ENCODE measurements at places on chromosomes 3 and 15. TPM values are rescaled to one million over a fixed set of nuclear protein-coding genes. Genes with fewer than 3 reads are reported as not detected.

FAM174B gene
- 7.1 TPM for total RNA-seq

ANKRD63 gene
- total RNA-seq = 0.44 TPM

NPTN gene
- 225 TPM for total RNA-seq

SKIL gene
- total RNA-seq = 32.9 TPM

ADPGK gene
- 10.4 TPM for total RNA-seq

PPP1R14D gene
- not detected for total RNA-seq

FOXB1 gene
- not detected for total RNA-seq

UROC1 gene
- total RNA-seq = not detected

DNA sequence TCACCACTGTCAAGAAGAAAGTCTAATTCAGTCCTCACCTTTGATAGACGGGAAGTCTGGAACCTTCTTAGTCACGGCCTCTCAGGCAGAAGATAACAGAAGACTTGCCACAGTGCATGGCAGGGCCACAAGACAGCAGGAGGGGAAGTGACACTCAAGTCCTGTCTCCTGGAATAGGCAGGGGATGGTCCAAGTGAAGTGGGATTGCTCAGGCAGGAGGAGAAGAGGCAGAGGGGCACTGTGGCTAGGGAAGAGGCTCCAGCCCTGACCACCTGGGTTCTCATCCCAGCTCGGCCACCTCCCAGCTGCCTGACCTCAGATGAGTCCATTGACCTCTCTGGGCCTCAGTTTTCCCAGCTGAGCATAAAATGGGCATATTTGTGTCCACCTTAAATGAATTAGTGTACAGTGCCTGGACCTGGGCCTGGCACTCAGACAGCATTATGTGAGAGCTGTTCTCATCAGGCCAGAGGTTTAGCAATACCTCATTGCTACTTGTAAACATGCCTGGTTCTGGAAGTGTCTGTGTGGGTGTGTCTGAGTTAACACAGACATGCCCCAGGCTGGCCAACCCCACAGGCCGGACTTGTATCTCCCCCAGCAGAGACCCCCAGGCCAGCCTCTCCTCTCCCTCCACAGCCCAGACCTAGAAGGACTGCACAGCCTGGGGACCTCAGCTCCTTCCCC is 11.5 kb upstream of the PCSK6 start:
- H3K4me1 ChIP-seq = no peaks in the 10 kb centered on the region
- no peak overlapping the region for H3K4me3 ChIP-seq
- H3K27ac ChIP-seq = peak overlapping the region; percentile 63
- no peaks in the 10 kb centered on the region for H3K27me3 ChIP-seq

DNA sequence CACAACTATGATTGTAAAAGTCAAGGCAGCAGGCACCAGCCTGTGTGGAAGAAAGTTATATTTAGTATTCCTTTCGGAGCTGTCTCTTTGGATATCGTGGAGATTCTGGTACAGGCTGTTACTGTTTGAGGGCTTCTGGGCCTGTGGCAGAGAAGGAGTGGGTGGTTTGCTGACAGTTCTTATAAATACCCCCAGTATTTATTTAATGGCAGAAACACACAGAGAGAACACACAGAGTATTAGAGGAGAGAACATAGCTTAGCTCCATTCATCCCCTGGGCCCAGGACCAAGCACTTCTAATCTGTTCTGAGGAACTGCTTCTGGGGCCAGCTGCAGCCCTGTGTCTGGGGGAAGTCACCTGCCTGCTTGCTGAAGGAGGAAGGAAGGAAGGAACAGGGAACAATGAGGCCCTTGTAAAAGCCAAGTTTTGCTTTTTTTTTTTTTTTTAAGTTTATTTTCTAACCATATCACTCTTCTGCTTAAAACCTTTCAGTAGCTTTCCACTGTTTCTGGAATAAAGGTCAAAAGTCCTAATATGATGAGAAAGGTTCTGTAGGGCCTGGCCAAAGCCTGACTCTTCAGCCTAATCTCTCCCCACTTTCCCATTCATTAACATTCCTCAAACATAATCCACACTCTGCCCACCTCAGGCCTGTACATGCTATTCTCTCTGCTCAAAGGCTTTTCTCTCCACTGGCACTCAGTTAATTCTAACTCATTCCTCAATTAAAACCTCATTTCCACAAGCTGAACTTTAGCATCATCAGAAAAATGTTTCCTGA is 11.8 kb upstream of the PP2D1 start:
- H3K27me3 ChIP-seq = no peaks in the 10 kb centered on the region
- H3K27ac ChIP-seq = peak overlapping the region; percentile 66
- H3K36me3 ChIP-seq = no peaks in the 10 kb centered on the region
- no peak overlapping the region for H3K4me3 ChIP-seq
- DNase-seq = no peak
- no peaks in the 10 kb centered on the region for H3K4me1 ChIP-seq

GRCh38 chr15:66040211-66040892 is 171.1 kb downstream of the RAB11A start:
- H3K36me3 ChIP-seq = no peaks in the 10 kb centered on the region
- no peak for DNase-seq
- H3K4me3 ChIP-seq = no peak overlapping the region
- no peak overlapping the region for H3K27ac ChIP-seq

GRCh38 chr15:65762399-65762798 is 29.7 kb downstream of the DENND4A start:
- H3K27me3 ChIP-seq = no peaks in the 10 kb centered on the region
- no peaks in the 10 kb centered on the region for H3K36me3 ChIP-seq
- DNase-seq = no peak

DNA sequence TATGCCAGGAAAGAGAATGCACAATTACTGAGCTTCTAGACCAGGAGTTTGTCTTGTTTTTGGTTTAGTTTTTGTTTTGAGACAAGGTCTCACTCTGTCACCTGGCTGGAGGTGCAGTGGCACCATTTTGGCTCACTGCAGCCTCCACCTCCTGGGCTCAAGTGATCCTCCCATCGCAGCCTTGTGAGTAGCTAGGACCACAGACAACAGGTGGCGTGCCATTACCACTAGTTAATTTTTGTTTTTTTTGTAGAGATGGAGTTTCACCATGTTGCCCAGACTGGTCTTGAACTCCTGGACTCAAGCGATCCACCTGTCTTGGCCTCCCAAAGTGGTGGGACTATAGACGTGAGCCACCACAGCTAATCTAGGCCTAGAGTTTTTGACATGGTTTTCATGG is 104.4 kb upstream of the CCDC54 start:
- no peak for DNase-seq
- no peak overlapping the region for H3K4me3 ChIP-seq
- H3K36me3 ChIP-seq = no peaks in the 10 kb centered on the region
- H3K4me1 ChIP-seq = no peaks in the 10 kb centered on the region
- no peaks in the 10 kb centered on the region for H3K27me3 ChIP-seq
- H3K27ac ChIP-seq = no peak overlapping the region

DNA sequence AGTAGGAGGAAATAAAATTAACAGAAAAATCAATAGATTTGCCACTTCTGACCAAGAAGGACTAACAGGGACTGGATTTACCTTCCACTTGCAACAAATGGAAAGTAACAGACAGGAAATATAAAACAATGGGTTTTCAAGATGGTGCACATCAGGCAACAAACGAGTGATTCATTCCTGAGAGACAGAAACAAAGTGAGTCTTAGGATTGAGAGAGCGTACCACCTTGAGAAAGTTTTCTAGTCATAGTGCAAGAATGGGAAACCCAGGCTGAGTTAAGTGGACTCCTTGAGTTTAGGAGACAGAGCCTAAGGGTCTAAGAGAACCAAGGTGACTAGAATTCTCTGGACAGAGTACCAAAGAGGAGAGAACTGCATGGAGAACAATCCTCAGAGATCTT is 101.7 kb downstream of the PPP2R3A start:
- DNase-seq = no peak
- peaks cover 19% of the 10 kb centered on the region for H3K4me1 ChIP-seq
- no peak overlapping the region for H3K27ac ChIP-seq
- H3K4me3 ChIP-seq = no peak overlapping the region
- H3K36me3 ChIP-seq = peaks cover 11% of the 10 kb centered on the region
- no peaks in the 10 kb centered on the region for H3K27me3 ChIP-seq

- H3K36me3 ChIP-seq = no peaks in the 10 kb centered on the region
- no peak for DNase-seq
- no peak overlapping the region for H3K4me3 ChIP-seq
Measured at GRCh38 chr15:83204697-83205096, 2.9 kb downstream of the HDGFL3 start.

GRCh38 chr3:5505997-5506396 is 318.5 kb downstream of the EDEM1 start:
- no peak for DNase-seq
- H3K36me3 ChIP-seq = no peaks in the 10 kb centered on the region
- H3K4me3 ChIP-seq = no peak overlapping the region
- no peak overlapping the region for H3K27ac ChIP-seq
- no peaks in the 10 kb centered on the region for H3K4me1 ChIP-seq
- no peaks in the 10 kb centered on the region for H3K27me3 ChIP-seq

DNA sequence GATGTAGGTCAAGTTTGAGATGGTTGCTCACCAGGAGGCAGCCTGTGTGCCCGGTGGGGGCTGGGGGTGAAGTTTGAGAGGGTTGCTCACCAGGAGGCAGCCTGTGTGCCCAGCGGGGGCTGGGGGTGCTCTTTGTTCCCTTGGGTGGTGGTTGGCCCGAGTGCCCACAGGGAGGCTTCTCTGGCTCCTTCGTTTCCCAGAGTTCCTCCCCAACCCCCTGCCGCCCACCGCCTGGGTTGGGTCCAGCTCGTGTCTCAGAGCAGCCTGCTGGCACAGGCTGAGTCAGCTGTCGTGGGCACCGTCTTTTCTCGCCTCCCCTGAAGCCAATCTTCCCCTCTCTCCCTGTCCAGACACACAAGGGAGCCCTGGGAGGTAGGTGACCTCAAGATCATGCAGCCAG is 3.1 kb downstream of the APBA2 start:
- no peaks in the 10 kb centered on the region for H3K36me3 ChIP-seq
- no peaks in the 10 kb centered on the region for H3K4me1 ChIP-seq
- no peak overlapping the region for H3K27ac ChIP-seq
- no peak for DNase-seq
- H3K27me3 ChIP-seq = peaks cover 8% of the 10 kb centered on the region

DNA sequence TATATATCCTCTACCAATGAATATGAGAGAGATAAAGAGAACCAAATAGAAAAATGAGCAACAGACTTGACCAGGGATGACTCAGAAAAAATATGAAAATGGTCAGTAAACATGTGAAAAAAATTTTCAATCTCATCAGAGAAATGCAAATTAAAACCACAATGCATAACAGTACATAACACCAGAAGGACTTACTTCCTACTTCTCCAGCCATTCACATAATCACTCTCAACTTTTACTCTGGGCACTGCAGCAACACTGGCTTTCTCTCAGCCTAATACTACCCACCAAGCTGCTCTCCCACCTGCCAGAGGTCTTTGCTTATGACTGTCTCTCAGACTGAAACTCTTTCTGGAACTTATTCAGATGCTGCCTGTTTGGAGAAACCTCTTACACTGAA is 49.4 kb downstream of the DPH6 start:
- H3K36me3 ChIP-seq = no peaks in the 10 kb centered on the region
- no peak overlapping the region for H3K27ac ChIP-seq
- no peak overlapping the region for H3K4me3 ChIP-seq
- no peak for DNase-seq
- H3K27me3 ChIP-seq = no peaks in the 10 kb centered on the region

- H3K36me3 ChIP-seq = no peaks in the 10 kb centered on the region
- no peaks in the 10 kb centered on the region for H3K27me3 ChIP-seq
- H3K4me3 ChIP-seq = no peak overlapping the region
- no peak for DNase-seq
Measured at GRCh38 chr3:34106879-34107278, 308.4 kb downstream of the PDCD6IP start.

GRCh38 chr3:143978263-143978631 is 6.6 kb downstream of the DIPK2A start:
- H3K36me3 ChIP-seq = no peaks in the 10 kb centered on the region
- H3K4me3 ChIP-seq = no peak overlapping the region
- no peak for DNase-seq

GRCh38 chr3:156543043-156543555 is 11.8 kb downstream of the SSR3 start:
- peaks cover 58% of the 10 kb centered on the region for H3K36me3 ChIP-seq
- no peak overlapping the region for H3K4me3 ChIP-seq
- H3K4me1 ChIP-seq = peaks cover 52% of the 10 kb centered on the region
- H3K27ac ChIP-seq = peak overlapping the region; percentile 55

- H3K36me3 ChIP-seq = no peaks in the 10 kb centered on the region
- H3K27me3 ChIP-seq = no peaks in the 10 kb centered on the region
- peak overlapping the region; percentile 88 for H3K27ac ChIP-seq
- H3K4me3 ChIP-seq = peak overlapping the region; percentile 92
- no peak for DNase-seq
- H3K4me1 ChIP-seq = no peaks in the 10 kb centered on the region
Measured at GRCh38 chr15:90001683-90002427, 731 bp downstream of the ZNF710 start.

- no peaks in the 10 kb centered on the region for H3K36me3 ChIP-seq
- H3K27me3 ChIP-seq = no peaks in the 10 kb centered on the region
- H3K4me1 ChIP-seq = no peaks in the 10 kb centered on the region
- H3K27ac ChIP-seq = no peak overlapping the region
Measured at GRCh38 chr15:83305704-83306291, 21.3 kb upstream of the BNC1 start.

DNA sequence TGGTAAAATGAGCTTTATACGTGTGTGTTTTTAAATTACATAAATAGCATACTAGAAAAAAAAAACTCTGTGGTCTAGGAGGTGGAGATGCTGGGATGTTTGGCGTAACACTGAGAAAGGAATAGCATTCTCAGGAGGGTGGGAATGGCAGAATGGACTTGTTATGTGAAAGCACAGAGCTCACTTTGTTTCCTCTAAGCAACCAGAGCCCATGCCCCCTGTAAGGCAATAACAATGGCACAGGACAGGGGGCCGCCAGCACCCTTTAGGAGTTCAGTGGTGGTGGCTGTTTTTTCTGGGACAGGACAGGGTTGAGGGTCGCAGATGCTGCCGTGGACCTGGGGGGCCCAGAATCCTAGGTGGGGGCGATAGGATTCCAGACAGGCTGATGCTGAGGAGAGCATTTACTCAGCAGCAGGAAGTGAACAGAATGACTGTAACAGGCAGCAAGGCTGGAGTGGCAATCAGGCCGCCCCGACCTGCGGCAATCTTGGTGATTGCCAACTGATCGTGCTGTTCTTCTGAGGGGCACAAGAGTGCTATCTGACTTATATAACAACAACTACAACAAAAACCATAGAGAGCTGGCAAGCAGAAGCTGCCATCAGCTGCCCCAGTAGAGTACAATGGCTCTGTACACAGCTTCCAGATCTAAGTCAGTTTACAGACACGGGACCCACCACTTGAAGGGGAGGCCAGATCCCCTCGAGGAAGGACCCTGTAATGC is 160.4 kb downstream of the UACA start:
- no peaks in the 10 kb centered on the region for H3K4me1 ChIP-seq
- DNase-seq = no peak
- no peak overlapping the region for H3K27ac ChIP-seq
- no peak overlapping the region for H3K4me3 ChIP-seq

- H3K36me3 ChIP-seq = no peaks in the 10 kb centered on the region
- no peak for DNase-seq
- H3K4me3 ChIP-seq = no peak overlapping the region
- no peaks in the 10 kb centered on the region for H3K27me3 ChIP-seq
Measured at GRCh38 chr3:115975353-115975752, 352.0 kb downstream of the GAP43 start.
